Activated CD4-positive, alpha-beta T cell treated with anti-CD3 and anti-CD28 coated beads, Interleukin-2, Interleukin-6, amounts not matched to agents 100 ng/mL and 50 ng/mL, durations not matched to agents 16 hours and 8 hours (primary cell): ENCODE measurements at places on chromosomes 6 and 20.

DNA sequence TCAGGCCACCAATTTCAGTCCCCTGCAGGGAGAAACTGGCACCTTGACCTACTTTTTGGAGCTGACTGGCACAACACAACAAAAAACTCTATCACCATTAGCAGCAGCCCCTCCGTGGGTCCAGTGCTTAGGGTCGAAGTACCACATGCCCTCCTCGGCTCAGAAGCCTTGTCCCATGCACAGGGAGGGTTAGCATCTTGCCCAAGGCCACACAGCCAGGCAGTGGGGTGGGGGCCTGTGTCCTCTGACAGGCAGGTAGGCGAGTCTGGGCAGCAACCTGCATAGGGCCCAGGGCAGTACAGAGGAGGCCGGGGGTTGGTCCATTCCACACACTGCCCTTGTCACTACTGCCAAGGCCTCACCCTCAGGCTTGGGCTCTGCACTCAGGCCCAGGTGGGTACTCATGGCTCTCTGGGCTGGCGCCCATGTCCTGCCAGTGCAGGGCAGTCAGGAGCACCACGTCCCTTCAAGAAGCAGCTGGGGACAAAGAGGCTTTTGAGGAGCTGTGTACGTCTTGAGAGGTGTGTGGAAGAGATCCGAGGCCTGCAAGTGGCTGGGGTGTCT lies 53.6 kb downstream of the PYGB start:
- DNase-seq = no peak

DNA sequence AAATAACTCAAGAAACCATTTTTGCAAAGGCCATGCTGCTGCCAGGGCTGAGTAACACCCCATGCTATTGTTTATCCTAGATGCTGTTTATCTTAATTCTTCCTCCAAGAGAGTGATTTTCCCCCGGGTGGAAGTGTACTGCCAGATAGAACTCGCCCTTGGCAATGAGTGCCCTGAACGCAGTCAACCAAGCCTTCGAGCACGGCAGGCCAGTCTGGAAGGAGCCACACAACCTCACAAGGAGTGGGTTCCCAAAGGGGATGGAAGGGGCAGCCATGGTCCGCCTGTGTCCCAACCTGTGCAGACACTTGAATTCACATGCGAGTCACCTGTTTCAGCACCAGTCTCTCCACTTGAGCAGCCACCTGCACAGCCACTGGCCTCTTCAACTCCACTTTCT lies 31.9 kb downstream of the PNPLA1 start:
- no peak for DNase-seq

GRCh38 chr6:137707590-137708360 lies 159.3 kb upstream of the TNFAIP3 start:
- DNase-seq = peak; percentile 94

DNA sequence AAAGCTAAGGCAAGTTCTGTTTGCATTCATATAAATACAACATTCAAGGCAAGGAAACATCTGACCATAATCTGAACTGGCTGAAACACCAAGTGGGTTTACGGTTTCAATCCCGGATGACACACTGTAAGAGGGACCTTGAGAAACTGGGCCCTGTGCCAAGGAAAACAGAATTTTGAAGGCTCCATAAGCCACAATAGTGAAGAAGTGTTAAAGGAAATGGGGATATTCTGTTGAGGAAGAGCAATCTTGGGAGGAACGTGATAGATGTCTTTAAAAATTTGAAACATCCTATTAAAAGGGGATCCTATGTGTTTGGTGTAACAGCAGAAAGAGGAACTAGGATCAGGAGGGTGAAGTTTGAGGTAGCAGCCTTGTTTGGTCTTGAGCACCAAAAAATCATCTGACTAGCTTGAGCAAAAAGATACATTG lies 82.4 kb upstream of the TAB2 start:
- no peak for DNase-seq

GRCh38 chr6:33976437-33977360 lies 169.2 kb downstream of the GRM4 start:
- DNase-seq = no peak

- DNase-seq = no peak
These were observed 337 bp upstream of the HCK start for GRCh38 chr20:32051720-32052089.

GRCh38 chr6:34067814-34068213 lies 78.1 kb downstream of the GRM4 start:
- no peak for DNase-seq
